ENCODE measurements at places on chromosomes 2 and 18.

DNA sequence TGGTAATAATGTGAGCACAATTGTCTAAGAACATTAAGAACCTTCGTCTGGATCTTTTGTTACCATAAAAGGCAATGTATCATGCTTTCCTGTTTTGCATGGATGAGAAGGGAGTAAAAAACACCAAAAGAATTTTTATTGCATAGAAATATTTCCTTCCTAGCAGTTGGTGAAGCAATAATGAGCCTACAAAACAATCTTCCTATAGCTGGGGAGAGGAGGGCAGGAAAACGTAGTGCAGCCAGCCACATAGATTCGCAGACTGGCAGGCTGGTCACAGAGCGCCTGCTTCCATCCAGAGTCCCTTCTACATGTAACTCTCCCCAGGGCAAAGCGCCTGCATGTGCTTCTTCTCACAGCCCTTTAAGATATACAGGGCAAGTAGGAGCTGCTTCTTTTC, 190.4 kb downstream of the BABAM2 start:
- DNase-seq = no peak

GRCh38 chr2:108621087-108621559, 86.9 kb downstream of the LIMS1 start:
- DNase-seq = no peak

- DNase-seq = no peak
These were observed 17.2 kb upstream of the TNP1 start for GRCh38 chr2:216877085-216877484.

GRCh38 chr2:240238201-240238600, 97.7 kb upstream of the OTOS start:
- DNase-seq = no peak

DNA sequence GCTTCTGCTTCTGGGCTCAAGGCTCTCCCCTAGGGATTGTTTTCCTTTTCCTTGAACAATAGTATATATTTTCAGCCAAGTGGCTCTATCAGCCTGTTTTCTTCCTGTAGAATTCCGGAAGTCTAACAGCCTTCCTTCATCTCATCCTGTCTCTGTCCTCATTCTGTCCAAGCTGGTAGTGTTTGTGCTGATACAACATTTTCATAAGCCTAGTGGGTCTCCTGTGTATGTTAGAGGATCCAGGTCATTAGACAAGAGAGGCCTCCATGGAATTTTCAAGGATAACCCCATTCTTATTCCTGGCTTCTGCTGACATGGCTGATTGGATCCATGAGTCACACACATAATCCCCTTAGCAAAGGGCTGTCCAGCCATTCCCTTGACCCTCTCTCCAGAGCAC, 467.6 kb downstream of the PTPRM start:
- DNase-seq = no peak

- DNase-seq = no peak
These were observed 84.0 kb downstream of the KIAA1328 start for GRCh38 chr18:36912887-36913286.
